Foreskin fibroblast (primary cell): ENCODE measurements at places on chromosomes 1 and 21.

DNA sequence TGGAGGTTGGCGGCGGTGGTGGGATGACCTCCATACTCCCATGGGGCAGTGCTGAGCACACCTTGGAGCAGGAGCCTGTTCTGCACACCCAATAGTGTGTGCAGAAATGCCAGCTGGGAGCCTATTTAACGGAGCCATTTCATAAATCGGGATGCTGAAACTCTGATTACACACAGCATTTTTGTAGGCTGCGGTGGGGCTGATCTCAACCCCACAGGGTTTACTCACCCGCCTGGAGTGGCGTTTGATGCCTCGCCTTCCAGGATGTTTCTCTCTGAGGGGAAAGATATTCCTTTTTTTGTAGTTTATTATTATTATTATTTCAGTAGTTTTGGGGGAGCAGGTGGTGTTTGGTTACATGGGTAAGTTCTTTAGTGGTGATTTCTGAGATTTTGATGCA lies 82.6 kb upstream of the WDR26 start:
- no peak for DNase-seq

GRCh38 chr1:35756064-35756463 lies 13.7 kb downstream of the CLSPN start:
- DNase-seq, result no peak

DNA sequence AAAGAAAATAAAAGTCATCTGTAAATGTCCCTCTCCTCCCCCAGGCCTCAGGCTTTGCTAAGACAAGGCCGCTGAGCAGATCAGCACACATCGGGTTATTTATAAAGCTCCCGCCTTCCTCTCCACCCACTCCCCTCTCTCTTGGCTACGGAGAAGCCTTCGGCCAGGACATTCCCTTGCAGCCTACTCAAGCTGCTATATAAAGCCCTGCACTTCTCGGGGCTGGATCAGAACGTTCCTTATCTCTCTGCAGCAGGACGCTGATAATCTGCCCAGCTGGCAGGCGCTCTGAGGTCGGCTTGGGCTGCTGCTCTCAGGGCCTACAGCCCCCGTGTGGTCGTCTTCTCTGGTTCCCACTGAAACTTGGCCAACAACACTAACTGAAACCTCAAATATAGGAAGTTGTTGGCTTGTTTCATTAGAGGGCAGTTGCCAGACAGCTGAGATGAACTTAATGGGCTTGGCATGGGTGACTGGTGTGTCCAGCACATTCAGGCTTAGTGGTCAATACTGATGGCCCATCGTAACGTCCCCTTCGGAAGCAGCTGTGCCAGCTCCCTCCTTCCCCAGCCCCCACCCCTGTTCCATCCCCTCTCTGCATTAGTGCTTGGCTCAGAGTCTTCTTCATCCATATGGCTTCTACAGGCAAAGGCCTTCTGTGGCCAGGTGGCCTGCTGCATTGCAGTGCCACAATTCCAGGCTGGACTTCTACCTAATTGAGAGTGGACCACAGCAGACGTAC lies 64.6 kb downstream of the IER5 start:
- peak; percentile 81 for DNase-seq

DNA sequence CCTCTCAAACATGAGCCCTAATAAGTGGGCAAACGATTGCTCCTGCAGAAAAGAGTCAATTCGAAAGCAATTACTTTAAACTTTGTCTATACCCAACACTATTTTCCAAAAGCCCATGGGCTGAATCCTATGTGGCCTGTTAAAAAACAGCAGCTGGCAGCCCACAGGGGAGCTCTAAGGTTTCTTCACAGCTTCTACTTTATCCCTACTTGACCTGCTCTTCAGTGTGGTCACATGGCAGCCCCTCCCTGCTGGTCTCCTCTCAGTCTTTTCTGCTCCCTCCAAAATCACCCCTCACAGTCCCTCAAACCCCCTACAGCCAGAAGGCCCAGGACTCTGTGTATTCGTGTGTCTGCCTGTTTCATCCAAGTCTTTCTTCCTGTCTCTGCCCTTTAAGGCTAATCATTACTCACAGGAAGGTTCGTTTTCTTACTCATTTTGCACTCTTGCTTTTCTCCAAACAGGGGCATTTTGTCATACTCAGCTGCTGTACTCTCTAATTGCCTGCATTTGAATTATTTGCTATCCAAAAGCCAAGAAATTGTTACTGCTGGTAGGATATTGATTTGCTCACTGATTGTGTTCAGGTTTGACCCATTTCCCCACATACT lies 62.4 kb upstream of the FAM3B start:
- no peak for DNase-seq

- no peak for DNase-seq
Measured at GRCh38 chr1:8476006-8476405, 158.1 kb downstream of the SLC45A1 start.

- DNase-seq, result no peak
Measured at GRCh38 chr1:9604836-9605235, 16.1 kb downstream of the TMEM201 start.

DNA sequence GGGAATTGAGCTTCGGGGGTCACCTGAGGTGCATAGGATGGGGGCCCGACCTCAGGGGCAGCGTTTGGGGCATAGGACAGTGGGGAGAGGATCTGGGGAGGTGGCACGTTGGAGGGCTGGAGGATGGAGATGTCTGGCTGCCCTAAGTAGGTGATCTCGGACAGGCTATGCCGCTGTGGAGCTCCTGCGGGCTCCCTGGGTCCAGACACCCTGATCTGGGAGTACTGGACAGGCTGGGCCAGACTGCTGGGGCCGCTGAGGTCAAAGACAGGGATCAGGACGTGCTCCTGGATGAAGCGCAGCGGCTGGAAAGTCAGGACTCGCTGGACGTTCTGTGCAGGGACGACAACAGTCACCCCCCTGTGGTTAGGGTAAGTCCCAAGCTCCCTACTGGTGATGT lies 9.5 kb upstream of the MYOM3 start:
- no peak for DNase-seq

DNA sequence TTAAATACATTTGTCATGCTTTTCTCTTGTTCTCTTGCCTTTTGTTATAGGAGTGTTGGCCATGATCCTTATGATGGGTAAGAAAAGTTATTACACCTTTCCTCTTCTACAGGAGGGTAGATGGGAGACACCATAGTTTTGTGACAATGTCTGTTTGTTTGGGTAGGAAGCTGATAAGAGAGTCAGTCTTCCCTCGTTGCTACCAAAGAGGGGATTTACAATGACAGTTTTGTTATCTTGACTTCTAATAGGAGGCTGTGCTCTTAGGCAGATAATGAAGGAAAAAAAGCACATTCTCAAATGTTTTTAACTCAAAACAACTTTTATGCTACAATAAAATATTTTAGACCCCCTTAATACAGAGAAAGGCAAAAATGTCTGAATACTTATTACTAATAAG lies 48.0 kb upstream of the WLS start:
- DNase-seq, result no peak

DNA sequence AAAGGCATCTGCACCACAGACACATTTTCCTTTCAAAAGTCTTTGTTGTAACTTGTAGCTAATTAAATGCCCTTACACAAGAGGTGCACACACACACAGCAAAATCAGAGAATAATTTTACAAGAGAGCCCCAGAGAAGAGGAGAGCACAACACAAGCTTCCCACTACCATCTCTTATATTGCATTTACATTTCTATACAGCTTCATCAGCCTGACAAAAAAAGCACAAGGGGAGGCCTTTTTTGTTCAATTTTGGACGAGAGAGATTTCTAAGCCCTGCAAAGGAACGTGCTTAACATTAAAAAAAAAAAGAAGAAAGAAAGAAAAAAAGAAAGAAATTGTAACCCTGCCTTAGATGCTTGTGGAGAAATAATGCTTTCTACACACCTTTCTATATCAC lies 17.1 kb upstream of the ESRRG start:
- DNase-seq, result no peak

DNA sequence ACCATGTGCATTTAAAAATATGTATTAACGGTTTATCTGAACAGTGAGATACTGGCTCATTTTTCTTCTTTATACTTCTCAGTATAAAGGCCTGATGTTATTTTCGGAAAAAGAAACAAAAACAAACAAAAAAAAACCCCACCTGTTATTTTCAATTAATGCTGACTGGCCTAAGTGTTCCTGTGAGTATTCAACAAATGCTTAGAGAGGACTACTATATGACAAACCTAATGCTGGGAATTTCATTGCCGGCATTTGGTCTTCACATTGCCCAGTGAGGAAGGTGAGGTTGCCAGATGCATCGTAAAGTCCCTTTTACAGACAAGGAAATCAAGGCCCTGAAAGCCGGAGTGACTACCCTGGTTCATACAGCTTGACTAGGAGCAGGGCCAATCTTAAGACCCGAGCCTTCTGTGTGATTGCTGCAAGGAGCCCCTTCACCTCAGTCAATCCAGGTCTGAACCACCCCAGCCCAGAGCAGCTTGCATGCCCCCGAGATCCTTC lies 599 bp downstream of the MRPL24 start:
- DNase-seq, result no peak

DNA sequence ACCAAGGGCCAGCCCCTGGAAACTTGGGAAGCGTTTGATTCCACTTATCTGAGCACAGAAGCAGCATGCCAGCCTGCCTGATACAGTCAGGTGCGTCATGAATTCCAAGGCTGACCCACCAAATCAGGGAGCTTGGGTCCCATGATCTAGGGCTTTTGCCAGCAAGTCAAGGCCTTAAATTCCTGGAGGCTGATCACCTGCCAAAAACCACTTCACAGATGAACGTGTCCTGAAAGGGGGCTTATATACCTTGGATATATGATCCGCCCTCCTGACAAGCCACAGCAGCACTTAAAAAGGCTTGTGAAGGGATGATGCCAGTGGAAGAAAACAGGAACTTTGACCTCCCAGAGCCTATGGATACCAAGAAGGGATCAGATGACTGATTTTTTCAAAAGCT lies 24.0 kb upstream of the CLIC6 start:
- DNase-seq, result no peak

- DNase-seq, result no peak
Measured at GRCh38 chr1:243471754-243472745, 216.2 kb downstream of the SDCCAG8 start.

DNA sequence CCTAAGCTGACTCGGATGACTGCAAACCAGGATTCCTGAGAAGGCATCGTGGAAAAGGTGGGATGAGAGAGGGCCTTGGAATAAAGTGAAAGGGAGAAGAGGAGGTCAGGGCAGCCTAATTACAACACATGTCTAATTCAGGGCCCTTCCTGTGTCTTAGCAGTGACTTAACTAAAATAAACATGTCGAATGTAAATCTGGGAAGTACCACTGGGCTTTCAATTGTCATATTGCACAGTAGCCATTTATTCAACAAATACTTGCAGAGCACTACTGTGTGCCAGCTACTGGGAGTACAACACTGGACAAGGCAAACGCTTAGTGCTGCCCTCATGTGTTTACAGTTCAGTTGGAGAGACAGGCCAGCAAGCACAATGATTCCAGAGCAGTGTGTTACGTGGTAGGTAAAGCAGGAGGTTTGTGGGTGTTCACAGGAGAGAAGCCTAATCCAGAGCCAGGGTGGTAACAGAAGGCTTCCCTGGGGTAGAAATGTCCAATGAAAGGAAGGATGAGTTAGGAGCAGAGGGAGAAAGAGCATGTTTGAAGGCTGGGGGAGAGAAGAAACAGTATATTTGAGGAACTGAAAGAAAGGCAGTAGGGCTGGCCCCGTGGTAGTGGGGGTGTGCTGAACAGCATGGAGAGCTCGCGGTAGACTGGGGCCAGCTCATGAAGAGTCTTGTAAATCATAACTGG lies 38.0 kb upstream of the RASAL2 start:
- no peak for DNase-seq

GRCh38 chr1:241269116-241269515 lies 87.9 kb downstream of the RGS7 start:
- no peak for DNase-seq

GRCh38 chr1:242245255-242245654 lies 246.4 kb upstream of the MAP1LC3C start:
- no peak for DNase-seq

- DNase-seq, result no peak
Measured at GRCh38 chr1:20848162-20848561, 61.1 kb upstream of the HP1BP3 start.

DNA sequence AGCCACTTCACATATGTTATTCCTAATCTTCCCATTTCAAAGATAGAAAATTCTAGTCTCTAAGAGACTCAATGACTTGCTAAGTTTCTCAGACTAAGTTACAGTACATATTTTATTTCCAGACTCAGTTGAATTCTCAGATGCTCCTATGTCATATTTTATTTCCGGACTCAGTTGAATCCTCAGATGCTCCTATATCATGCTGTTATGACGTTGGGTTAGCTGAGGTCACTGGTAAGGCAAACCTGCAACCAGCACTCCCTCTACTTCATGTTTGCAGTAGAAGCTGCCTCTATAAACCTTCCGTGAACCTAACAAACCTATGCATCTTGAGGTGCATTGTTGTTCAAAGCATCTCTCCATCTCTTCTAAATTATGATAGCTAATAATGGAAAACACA lies 187.1 kb upstream of the SGIP1 start:
- no peak for DNase-seq

DNA sequence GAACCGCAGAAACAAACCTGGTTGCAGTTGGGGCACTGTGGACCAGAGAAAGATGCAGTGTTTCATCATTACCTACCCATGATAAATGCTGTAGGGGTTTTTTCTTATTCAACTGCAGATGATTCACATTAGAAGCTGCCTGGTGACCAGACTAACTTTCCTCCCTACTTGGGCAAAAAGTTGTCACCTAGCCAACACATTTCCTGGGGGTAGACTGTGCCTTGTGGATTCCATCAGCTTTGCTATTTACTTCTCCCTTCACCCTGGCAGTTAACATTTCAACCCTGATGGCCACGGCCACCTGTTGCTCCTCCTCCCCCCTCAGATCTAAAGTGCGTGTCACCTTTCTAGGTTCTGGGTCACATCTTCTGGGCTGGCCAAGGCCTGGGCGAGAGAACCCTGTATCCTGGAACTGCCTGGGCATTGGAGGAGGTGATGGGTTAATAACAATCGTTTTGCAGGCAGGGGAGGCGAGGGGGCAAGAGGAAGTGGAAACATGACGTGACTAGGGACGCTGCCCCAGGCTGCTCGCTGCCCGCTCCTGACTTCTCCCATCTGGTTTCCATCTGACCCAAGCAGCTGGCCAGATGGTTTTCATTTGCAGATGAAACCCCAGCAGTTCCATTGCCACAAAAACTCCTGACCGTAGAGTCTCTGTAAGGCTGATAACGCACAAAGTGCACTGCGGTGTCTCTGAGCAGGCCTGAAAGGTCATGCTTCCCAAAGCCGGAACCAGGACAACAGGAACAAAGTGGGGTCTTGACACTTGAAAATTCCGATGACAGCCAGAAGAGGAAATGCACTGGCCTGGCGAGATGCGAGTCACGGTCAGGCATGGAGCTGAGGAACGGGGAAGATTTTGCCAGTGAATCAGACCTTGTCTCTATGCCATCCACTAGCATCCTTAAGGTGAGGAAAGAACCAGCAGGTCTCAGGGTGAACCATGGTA lies 36.6 kb downstream of the CAPZB start:
- DNase-seq, result peak; percentile 99

- no peak for DNase-seq
Measured at GRCh38 chr1:71647513-71648300, 566.9 kb upstream of the ZRANB2 start.

GRCh38 chr21:41663805-41664788 lies 102.8 kb downstream of the RIPK4 start:
- peak; percentile 46 for DNase-seq

DNA sequence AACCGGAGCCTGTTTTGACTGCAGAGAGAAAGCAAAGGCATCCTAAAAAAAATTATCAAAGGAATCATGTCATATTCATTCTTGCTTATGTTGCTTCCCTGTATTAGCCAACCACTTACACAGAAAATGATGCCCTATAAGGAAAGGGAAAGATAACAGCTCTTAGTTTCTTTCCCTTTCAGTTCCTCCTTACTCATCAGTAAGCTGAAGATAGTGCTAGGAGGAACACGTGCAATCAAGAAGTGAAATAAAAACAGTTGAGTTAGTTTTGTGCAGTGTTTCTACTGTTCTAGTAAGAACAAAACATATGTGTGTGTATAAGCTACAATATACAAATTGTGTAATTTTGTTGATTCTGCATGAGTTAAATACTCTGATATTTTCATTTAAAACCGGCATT lies 45.3 kb upstream of the MTF2 start:
- no peak for DNase-seq
